ENCODE measurements at places on chromosomes 2 and 18. TPM values are rescaled to one million over a fixed set of nuclear protein-coding genes. Genes with fewer than 3 reads are reported as not detected.

DNA sequence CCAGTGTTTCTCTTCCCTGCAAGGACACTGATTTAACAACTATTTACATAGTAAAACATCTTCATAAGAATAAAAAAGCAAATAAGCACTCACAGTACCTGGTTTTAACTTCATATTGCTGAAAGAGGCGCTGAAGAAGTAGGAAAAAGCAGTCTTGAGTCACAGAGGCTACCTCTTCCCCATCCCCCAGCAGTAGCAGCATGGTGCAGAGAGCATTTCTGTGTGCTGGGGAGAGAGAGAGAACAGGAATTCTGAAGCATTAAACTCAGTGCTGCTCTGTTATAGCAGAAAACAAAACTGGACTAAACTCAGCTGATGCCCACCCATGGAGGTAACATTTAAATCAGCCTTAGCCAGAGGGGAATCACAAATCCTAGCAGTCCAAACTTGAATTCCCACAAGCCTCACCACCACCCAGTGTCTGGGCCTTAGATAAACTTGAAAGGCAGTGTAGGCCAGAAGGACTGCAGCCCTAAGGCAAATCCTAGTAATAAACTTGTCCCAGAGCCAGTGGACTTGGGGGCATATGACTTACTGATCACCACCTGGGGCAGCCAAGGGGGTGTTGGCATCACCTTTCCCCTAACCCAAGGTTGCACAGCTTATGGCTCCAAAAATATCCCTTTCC, 321.8 kb upstream of the CWC22 start:
- DNase-seq: no peak

- no peak for DNase-seq
Measured at GRCh38 chr2:199220920-199221319, 236.8 kb downstream of the SATB2 start.

NABP1 gene
- 56.4 TPM for total RNA-seq

GRCh38 chr2:75403991-75404428, 156.7 kb downstream of the EVA1A start:
- DNase-seq: peak; percentile 65

CTNNA2 gene
- total RNA-seq: not detected

GALNT1 gene
- total RNA-seq: 49.9 TPM

GRCh38 chr2:131031431-131031841, 61.8 kb downstream of the FAM168B start:
- no peak for DNase-seq

GRCh38 chr2:167331636-167332232, 443.5 kb downstream of the XIRP2 start:
- DNase-seq: no peak

- DNase-seq: no peak
Measured at GRCh38 chr18:36203360-36203895, 16.1 kb downstream of the MOCOS start.

ARHGEF33 gene
- total RNA-seq: 0.20 TPM

All from B cell (primary cell).